ENCODE measurements at places on chromosomes 2 and 18.

DNA sequence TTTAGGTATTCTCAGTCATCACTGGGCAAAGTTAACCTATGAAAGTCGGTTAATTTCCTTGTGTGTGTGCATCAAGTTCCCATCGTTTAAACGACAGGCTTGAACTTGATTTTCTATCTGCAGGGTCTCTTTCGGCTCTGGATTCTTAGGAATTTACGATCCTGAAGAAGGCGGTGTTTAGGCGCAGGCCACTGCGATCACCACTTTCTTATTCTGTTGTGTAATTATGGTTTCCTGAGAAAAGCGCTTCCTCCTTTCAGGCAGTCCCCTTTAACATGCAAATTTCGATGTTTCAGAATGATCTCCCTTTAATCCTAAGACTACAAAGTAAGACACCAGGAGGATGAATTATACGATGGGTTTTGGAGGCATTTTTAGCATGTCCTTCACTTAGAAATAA lies 27.9 kb upstream of the MBP start:
- no peak for DNase-seq

DNA sequence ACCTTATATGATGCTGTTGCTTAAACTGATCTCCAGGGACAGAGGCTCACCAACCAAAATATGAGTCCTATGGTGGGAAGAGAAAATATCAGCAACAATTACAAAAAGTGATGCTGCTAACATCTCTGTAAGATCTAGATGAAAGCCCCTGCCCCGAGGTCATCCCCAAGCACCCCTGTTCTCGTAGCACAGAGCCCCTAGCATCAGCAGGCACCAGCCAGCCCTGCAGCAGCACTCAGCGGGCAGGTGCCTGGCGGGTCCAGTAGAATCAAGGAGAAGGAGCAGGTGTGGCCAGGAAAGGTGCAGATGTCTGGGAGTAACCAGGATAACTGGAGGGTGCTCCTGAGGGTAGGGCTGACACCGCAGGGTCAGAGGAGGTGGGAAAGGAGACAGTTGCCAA lies 474.2 kb upstream of the MYT1L start:
- no peak for DNase-seq

DNA sequence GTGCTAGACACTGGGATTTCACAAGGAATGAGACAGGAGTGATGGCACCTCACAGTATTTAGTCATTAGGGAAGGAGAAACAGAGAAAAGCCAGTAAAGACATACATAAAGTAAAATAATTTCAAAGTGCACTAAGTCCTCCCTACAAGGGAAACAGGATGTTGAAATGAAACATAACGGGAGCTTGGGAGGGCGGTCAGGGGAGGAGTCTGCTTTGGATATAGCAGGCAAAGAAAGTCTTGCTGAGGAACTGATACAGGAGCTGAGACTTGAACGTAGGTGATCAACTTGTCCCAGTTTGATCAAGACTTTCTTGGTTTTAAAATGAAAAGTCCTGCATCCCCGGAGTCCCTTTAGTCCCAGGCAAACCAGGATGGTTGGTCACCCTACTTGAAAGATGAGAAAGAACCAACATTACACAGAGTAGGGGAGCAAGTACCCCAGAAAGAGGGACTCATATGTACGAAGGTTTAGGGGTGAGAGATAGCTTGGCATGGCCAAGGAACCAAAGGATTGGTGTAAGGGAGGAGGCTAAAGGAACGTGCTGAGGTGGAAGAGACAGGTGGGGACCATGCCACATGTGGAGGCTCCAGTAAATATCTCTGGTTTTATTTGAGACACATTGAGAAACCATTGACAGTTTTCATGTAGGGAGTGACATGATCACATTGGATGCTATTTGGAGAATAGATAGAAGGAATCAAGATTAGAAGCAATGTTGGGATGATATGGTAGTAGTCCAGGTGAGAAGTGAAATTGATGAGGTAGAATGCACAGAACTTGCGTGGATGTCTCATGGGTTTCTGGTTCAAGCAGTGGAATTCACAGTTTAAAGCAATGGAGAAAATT lies 28.4 kb downstream of the FBXO48 start:
- DNase-seq, result no peak

DNA sequence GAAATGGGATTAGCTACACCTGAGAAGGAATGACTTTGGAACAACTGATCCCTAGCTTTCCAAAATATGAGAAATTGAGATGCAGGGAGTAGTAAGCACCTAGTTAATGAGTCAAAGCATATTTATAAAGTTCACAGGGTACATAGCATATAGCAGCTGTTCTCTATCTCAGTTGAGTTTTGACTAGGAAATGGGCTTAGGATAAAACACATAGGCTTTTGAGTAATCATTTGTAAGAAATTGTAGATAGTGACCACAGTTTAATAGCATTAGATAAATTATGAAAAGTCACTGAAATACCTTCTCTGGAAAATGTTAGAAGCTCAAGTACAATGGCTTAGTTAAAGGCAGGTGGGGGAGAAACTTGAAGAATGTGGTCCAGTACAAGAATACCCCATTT lies 444.7 kb upstream of the TNP1 start:
- DNase-seq, result no peak

GRCh38 chr2:135169900-135170753 lies 118.0 kb downstream of the RAB3GAP1 start:
- DNase-seq, result no peak

DNA sequence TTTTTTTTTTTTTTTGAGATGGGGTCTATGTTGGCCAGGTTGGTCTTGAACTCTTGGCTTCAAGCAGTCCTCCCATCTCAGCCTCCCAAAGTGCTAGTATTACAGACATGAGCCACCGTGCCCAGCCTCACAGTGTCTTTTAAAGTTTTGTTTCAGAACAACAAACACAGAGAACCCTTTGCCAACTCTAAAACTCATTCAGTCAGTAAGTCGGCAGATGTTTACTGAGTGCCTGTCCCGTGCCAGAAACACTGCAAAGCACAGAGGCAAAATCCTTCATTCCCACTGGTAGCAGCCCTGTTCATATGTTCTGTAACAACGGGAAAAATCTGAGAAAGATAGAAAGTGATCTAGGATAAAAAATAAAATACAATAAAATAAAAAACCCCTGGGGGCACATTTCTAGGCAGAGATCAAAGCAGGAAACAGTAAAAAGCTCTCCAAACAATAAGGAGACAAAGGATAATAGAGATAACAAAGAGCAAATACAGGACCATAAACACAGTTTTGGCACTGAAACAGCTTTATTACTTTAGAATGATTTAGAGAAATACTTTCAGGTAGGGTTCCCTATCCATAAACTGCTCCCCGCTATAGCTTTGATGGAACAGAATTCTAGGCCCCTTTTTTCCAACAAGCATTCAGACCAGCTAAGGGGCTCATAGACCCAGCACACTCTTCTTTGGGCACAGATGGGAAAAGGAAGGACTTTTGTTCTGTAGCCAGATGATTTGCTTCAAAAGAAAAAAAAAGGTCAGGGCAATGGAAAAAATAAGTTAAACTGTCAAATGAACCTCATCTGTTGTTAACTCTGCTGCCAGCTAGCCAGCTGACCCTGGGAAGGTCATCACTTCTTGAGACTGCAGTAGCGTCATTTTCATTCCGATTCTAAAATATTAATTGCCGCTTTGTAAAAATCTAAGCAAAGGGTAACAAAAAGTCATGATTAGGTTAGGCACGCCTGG lies 212.3 kb downstream of the CDH20 start:
- no peak for DNase-seq

- no peak for DNase-seq
Measured at GRCh38 chr2:238596571-238597551, 170.1 kb downstream of the ASB1 start.
